COR-L47 (cell line): ENCODE measurements at places on chromosomes 1 and 21.

GRCh38 chr1:6842301-6842700, 57.0 kb downstream of the CAMTA1 start:
- no peak for DNase-seq

- DNase-seq: no peak
Observed at GRCh38 chr21:31537872-31538576, 121.5 kb upstream of the SOD1 start.

- no peak for DNase-seq
Observed at GRCh38 chr1:233738850-233739249, 124.9 kb downstream of the KCNK1 start.

DNA sequence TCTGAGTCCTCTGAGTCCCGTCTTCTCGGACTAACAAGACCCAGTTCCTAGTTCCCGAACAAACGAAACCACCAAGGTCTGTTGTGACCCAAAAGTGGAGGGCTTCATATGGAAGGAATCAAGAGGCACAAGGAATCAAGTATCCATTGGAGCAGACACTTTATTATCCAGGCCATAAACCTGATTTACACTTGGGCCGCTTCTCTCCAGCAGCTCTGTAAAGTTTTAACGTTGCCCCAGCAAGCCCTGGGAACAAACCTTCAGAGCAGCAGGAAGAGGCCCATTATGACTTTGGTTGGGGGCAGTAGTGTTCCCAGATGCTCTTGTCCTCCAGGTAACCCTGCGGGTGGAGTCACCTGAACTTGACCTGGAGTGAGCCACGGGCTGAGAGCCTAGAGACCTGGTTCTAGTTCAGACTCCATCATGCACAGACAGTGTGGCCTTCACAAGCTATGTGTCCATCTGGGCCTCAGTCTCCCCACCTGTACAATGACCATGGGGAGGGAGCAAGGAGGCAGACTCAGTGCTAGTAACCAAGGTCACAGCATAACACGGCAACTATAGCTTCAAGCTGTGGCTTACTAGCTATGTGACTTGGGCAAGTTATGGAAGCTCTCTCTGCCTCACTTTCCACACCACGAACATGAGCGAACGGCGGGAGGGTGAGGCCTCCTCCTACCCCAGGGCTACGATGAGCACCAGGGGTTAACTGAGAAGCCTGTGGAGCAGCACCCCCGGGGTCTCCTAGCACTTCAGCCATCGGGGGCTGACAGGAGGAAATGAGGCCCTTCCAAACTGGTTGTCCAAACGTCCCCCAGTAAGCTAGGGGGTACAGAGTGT, 95.7 kb downstream of the GLIS1 start:
- DNase-seq: no peak

- no peak for DNase-seq
Observed at GRCh38 chr1:162855461-162856150, 5.4 kb downstream of the CCDC190 start.
